NCI-H146 (cell line): ENCODE measurements at places on chromosomes 12 and 14.

GRCh38 chr14:77084985-77085384, 13.1 kb upstream of the CIPC start:
- DNase-seq, result no peak

- no peak for DNase-seq
These were observed 850.8 kb downstream of the TMTC2 start for GRCh38 chr12:83537428-83538053.

GRCh38 chr12:100795800-100796179, 1.2 kb downstream of the ANO4 start:
- DNase-seq, result no peak

- DNase-seq, result peak; percentile 12
These were observed 40.5 kb upstream of the C14orf132 start for GRCh38 chr14:95998656-95999055.

DNA sequence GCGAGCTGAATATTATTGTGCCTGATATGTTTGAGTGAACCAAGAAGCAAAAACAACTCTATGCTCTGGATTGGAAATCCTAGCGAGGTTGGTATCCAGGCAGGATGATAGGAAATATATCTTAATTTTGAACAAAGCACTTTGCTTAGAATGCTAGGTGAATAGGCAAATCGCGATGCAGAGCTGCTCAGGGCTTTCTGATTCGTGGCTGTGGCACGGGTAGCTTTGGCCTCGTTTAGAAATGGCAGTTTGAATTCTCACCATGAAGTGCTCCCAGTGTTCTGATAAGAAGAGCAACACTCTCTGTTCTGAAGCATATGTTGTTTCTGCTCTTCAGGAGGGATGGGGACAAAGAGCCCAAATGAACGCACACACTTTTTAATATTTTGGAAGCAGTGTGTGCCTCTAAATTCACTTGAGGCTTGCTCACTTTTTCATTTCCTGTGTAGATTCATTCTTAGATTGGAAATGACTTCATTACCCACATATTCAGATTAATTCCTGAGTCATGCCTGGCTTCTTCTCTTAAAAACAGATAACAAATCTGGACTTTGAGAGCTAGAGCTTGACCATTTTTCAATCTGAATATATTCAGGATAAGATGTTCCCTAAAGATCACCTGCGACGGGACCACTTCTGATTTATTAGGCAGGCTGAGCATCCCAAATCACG, 200.9 kb downstream of the RPAP3 start:
- DNase-seq, result no peak

- no peak for DNase-seq
These were observed 35.2 kb upstream of the KLRD1 start for GRCh38 chr12:10272467-10272866.

- no peak for DNase-seq
These were observed 77.7 kb downstream of the ETNK1 start for GRCh38 chr12:22702690-22703089.

DNA sequence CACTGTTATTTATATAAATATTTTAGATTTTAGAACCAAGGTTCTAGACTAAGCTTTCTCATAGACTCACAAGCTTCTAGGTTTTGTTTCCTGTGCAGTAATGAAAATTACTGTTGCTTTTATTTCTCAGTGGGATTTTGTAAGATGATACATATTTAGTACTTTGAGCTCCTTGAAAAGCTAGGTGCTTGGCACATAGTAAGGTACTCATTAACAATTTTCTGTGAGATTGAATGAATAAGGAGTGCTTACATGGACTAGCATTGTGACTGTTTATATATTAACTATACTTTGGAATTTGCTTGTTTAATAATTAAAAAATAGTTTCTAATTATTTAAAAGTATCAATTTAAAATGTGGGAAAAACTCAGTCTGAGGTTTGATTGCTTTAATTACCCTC, 85.7 kb downstream of the MIA2 start:
- DNase-seq, result no peak

DNA sequence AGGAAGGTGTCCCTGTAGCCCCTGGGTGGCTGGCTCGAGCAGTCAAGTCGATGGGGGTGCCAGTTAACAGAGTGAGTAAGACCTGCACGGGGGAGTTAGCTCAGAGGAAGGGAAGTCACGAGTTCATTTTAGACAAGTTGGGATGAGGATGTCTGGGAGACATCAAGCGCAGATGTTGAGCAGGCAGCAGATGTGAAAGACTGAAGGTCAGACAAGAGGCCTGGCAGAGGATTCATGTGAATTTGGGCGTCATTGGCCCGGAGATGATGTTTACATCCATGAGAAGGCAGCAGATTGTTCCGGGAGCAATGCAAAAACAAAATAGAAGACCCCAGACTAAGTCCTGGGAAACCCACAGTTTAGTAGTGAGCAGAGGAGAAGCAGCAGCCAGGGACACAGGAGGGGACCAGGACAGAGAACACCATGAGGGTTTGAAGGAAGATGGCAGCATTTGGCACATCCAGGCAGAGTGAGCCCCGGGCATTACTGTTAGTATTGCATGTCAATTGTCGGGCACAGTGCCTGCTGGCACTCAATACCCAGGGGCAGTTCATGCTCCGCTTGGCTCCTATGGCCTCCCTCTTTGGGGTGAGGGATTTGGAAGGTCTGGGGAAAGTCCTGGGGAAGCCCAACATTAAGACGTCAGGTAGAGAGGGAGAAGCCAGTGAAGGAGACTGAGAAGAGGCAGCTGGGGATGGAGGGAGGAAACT, 15.1 kb downstream of the LTBP2 start:
- DNase-seq, result no peak

DNA sequence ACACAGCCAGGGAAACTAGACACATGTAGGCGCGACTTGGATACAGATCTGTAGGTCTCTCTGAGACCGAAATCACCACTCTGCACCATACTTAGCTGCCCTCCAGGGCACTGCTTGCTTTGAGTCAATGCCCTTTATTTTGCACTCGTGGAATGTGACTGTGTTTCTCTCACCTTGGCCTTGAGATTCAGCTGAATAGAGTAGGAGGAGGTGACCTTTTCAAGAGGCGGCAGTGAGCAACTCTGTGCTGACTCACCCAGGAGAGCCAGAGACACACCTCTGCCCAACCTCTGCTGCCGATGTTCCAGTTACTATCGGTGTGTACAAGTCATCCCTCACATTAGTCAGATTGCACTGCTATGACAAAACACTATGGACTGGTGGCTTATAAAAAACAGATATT, 583.4 kb downstream of the VRK1 start:
- DNase-seq, result no peak

DNA sequence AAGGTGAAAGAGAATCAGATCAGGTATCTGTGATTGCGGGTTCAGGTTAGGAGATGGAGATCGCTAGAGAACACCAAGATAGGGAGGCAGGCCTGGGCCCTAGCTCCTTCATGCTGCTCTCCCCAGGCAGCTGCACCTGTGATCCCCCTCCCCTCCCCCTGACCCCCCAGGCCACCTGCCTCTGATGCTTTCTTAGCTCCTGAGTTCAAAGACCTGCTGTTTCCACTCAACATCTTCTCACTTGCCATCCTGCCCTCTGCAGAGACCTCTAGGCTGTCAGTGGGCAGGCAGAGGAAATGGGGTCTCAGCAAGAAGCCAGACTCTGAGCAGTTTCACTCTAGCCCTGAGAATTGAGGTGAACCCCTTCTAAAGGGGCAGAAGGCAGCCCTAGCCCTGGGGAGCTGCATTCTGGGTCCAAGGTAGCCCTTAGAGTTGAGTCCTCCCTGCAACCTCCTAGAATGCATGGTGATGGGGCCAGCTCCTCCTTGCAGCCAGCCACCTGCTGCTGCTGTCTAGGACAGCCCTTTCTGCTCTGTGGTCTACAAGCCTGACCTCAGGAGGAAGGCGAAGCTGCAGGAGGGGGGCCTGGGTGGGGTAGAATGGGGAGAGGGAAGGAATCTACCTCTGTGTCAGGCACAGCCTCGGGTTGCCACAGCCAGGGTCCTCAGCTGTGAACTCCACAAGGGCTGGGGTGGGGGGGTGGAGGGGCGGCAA, 6.4 kb upstream of the SLC48A1 start:
- DNase-seq, result no peak
